ENCODE measurements at places on chromosomes 2 and 18.

DNA sequence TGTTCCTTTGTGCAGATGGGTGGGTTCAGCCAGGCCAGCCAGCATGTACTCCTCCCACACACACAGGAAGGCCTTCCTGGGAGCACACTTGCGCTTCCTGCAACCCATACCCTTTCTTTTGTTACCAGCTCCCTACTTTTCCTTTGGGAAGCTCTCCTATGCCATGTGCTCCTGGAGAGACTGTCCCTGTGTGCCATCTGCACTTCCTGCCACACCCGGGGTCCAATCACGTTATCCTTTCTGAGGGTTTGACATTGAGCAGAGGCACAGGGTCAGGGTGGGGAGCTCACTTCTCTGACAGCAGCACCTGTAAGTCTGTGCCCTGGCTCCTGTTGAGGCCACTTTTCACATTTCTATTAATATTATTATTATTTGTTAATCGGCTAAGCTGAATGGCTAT is 62.9 kb downstream of the COPS8 start:
- DNase-seq, result no peak

DNA sequence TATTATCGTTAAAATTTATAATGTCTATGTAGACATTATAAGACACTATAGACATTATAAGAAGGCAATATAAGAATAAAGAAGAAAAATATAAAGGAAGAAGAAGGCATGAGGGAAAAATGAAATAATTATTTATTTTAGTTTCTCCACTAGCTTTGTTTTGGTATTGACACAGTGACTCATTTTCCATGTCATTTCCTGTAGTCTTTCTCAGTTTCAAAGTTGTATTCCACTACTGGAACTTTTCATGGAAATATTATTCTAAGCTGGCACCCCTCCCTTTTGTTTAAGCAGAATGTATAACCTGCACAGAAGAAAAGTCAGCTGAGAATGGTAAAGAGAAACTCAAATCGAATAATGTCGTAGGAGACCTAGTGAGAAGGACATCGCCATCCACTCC is 234.2 kb upstream of the NETO1 start:
- no peak for DNase-seq

- DNase-seq, result no peak
These were observed 42.8 kb downstream of the METTL8 start for GRCh38 chr2:171390941-171391516.

DNA sequence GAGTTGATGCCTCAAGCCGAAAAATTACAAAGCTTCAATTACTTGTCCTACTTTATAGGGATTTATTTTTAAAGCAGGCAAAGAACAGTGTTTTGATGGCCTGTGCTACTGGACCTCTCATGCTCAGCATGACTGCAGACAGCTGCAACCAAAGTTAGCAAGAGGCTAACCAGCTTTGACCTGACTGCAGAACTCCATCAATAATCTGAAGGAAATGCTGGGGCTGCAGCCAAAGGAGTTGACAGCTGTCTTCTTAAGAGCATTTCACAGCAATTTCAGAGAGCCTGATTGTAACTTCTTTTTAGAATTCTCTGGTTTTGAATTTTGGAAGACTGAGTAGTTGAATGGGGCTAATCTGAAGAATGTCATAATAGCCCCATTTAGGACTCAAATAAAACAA is 46.5 kb upstream of the SESTD1 start:
- no peak for DNase-seq

DNA sequence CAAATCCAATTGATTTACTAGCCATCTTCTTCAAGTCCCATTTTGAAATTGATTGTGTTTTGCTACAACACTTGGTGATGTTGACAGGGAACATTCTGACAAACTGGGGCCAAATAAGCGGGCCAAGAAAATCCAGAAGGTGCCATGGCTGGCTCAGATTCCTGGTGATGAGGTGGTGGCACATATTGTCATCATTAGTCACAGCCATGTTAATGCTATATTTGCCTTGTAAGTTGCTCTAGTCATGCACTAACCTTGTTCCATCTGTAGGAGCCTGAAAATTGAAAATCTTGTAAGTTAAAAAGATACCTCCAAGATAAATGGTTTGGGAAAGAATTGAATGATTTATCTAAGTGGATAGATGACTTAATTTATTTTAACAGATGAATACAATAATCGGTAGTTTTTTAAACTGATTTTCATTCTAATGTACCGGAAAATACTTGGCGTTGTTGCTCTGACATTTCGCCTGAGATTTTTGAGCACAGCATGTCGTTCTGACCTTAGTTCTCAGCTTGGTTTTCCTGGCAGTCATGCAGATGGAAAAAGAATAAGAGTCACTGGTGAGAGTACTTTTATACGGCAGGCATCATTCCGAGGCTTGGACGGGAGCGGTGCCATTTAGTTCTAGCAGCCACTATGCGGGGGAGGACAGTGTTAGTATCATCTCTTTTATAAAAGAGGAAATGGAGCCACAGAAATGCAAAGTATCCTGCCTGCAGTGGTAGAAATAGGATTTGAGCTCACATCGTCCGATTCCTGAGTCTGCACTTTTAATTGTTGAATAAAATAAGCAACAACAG is 133.9 kb downstream of the ZNF532 start:
- no peak for DNase-seq

GRCh38 chr2:152594022-152594766 is 123.1 kb downstream of the PRPF40A start:
- no peak for DNase-seq

- DNase-seq, result no peak
These were observed 257.3 kb downstream of the ATAD2B start for GRCh38 chr2:23669413-23670244.

DNA sequence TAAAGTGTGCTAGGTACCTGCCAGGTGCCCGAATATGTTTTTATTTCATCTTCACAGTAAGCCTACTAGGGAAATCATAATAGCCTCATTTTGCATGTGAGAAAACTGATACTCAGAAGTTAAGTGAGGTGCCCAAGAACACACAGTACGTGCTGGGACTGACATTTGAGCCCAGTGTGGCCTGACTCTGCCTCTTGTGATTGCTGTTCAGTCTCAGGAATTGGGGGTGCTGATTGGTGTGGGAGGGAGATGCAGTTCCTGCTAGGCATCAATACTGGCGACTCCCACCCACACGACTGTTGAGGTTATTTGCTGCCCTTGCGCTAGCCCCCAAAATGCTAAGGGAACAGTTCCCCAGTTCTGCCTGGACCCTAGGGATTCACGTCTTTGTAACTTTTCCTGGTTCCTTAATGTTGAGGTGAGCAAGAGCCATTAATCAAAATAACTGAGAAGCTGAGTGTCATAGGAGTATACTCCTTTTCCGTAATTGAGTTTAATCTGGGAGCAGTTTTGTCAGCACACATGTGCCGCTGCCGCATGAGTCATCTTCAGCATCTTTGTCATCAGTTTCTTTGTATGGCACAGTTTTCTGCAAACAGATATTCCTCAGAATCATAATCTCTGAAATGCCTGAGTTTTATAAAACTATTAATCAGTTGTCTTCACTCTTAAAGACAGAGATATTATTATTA is 120.7 kb downstream of the NCK2 start:
- DNase-seq, result no peak

GRCh38 chr2:182898718-182899117 is 32.3 kb upstream of the FRZB start:
- no peak for DNase-seq

GRCh38 chr2:230925879-230926765 is 1.1 kb upstream of the GPR55 start:
- DNase-seq, result no peak

DNA sequence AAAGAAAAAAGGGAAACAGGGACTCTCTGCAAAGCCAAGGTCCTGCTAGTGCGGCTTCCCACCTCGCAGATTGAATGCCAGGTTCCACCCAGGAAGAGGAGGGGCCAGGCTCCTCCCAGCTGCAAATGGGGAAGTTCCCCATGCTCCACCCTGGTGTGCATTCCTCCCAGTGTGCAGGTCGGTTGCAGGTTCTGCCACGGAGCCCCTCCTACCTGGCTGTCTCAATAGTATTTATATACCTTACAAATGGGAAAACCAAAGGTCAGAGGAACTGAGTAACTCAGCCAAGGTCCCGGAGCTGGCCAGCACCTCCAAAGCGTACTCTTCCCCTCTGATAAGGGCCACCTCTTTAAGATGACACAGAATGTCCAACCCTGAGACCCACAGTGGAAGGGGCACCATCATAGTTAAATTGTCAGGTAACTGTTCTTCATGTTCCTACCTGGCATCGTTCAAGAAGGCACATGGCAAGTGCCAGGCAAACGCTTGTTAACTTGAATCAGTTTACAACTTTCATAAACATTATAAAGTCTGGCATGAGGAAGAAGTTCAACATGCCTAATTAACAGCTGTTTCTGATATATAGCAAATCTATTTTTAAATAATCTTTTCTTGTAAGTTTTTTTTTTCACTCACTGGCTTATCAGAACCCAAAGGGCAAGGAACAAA is 35.5 kb downstream of the POU3F3 start:
- no peak for DNase-seq

GRCh38 chr2:28349546-28350165 is 43.0 kb upstream of the FOSL2 start:
- no peak for DNase-seq

- DNase-seq, result no peak
These were observed 66.7 kb downstream of the TPGS2 start for GRCh38 chr18:36762074-36762473.

DNA sequence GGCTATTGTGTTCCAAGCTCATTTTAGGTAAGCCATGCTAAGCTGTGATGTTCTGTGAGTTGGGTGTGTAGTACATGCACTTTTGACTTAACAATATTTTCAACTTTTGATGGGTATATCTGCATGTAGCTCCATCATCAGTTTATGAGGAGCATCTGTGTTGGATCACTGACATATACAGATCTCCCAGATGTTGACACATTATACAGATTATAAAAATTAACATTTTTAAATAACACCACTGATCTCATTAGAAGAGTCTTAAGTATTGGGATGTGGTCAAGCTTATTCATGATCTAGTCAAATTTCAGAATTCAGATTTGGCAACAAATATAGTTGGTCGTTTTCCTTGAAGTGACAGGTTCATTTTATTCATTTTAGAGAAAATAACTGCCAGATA is 51.7 kb downstream of the CAB39 start:
- DNase-seq, result no peak

GRCh38 chr2:180955101-180955500 is 25.3 kb upstream of the UBE2E3 start:
- DNase-seq, result no peak

DNA sequence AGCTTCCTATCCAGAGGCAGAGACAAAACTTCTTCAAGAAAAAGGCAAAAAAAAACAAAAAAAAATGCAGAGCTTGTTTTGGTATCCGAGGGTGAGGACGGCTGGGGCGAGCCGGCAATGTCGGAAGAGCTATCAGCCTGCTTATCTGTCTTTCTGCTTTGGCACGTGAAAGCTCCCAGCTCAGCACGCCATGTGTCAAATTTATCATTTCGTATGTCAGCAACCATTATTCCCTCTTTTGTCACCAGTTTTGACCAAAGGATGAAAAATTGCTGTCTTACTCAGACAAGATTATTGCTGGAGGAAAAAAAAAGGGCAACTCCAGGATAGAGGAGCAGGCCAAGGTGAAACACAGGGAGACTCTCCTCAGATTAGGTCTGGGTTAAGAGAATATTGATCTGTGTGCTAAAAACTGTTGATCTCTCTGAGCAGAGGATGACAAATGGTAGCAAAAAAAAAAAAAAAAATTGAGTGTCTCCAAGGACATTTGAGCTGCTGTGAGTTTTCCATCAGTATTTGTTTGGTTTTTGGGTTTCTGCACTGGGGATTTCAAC is 532.0 kb upstream of the POU3F3 start:
- no peak for DNase-seq

- DNase-seq, result no peak
These were observed 95.9 kb upstream of the MBOAT2 start for GRCh38 chr2:9099341-9099751.

DNA sequence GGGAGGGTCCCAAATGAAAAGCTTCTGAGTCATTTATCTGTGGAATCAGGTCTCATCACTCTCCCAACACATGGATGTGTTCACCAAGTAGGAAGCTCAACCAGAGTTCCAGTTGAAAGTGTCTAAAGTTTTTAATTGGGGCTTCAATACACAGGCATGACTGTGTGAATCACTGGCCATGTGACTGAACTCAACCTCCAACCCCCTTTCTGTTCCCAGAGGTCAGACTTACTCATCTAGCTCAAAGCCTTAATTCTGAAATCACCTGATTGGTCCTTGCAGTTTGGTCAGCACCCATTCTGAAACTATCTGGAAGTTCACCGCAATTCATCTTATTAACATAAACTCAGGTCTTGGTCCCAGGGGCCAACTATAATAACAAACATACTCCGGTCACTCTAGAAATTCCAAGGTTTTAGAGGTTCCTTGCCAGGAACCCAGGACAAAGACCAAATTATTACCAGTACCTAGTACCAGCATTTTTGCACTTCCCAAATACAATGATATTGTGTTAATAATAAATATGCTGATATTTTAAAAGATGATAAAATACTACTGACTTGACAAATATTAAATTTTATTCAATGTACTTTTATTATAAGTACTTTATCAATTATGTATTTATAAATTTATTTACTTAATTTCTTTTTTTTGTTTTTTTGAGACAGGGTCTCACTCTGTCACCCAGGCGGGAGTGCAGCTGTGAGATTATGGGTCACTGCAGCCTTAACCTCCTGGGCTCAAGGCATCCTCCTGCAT is 10.7 kb upstream of the RBM45 start:
- DNase-seq, result no peak

GRCh38 chr18:41690332-41691127 is 264.5 kb upstream of the PIK3C3 start:
- DNase-seq, result no peak

GRCh38 chr18:8463791-8464190 is 145.4 kb upstream of the RAB12 start:
- DNase-seq, result no peak

DNA sequence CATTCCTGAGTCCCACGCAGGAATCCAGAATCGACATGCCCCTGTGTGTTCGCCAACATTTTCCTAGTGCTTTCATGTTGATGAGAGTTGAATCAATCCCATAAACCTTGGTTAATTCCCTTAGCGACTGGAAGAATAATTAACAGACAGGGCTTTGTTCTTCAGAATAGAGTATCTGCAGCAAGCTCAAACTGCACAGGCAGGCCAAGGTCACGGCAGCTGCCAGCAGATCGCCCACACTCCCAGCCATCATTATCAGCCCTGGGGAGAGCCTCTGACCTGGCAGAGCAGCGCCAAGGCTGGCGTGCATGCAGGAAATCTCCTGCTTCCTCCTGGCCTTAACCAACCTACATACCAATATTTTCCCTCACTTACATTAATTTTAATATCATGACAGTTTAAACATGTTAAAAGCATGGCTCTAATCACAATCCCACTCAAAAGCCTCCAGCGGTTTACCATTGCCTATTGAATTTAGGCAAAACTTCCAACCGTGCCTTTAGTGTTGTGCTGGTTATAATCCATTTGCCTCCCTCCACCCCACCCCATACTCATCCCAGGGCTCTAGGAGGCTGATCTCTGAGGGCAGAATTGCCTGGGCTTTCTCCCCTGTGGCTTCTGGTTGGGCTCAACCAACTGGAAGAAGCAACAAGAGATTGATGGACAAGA is 46.8 kb upstream of the NCK2 start:
- DNase-seq, result no peak
